ENCODE measurements at places on chromosomes 16 and 17.

- no peak for DNase-seq
These were observed 2.7 kb upstream of the SEPTIN12 start for GRCh38 chr16:4790871-4791270.

GRCh38 chr17:35041390-35041789 lies 22.1 kb downstream of the RFFL start:
- DNase-seq = no peak

DNA sequence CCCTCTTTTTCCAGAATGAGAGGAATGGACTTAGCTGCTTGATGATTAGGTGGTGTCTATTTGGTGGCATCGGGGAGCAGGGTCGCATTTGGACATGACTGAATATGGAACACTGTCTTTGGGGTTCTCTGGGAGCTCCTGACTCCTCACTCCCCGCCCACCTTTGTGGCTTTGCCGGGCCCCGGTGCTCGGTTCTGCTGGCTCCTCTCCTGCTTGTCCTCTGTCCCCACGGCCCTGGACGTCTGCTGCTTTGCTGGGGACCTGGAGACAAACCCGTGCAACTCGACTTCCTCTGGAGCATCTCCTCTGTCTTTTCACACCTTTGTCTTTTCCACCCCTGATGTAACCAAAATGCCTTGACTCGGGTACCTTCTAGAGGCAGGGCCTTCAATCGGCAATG lies 135.7 kb downstream of the IRX3 start:
- DNase-seq = no peak

DNA sequence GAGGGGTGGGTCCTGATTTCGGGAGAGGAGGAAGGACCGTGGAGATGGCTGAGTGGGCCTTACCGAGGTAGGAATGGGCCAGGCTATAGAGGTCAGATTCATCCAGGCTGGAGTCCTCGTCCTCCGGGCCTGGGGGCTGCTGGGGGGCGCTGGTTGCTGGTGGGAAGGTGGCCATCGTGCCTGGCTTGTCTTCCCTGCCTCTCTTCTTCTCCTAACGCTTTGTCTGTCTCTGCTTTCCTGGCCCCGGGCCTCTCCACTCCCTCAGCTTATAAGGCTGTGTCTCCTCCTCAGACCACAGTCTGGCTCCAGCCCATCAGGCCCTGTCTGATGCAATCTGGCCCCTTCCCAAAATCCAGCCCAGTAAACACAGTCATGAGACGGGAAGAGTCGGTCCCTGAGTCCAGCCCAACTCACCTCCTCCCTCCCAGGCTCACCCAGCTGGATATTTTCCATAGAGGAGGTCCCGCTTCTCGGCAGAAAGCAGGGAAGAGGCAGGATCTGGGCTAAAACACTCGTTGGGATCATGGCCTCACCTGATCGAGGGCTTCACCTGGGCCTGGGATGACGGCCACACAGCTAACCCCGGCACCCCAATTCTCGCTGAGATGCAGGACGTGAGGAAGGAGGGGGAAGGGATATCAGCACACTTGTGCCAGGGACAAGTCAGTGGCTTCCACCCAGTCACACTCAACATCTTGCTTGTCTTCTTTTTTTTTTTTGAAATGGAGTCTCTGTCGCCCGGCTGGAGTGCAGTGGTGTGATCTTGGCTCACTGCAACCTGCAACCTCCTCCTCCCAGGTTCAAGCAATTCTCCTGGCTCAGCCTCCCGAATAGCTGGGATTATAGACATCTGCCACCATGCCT lies at the start of gene NUPR1:
Gene NUPR1, minus strand, starts transcription at position 242 of the 864 bp plus-strand sequence. Its CDS starts 67 bp downstream, at position 175.
- DNase-seq = peak; percentile 99

- peak; percentile 67 for DNase-seq
These were observed 47.8 kb downstream of the MARCHF10 start for GRCh38 chr17:62760059-62760944.

- DNase-seq = no peak
These were observed 7.5 kb downstream of the AXIN2 start for GRCh38 chr17:65553646-65554552.

DNA sequence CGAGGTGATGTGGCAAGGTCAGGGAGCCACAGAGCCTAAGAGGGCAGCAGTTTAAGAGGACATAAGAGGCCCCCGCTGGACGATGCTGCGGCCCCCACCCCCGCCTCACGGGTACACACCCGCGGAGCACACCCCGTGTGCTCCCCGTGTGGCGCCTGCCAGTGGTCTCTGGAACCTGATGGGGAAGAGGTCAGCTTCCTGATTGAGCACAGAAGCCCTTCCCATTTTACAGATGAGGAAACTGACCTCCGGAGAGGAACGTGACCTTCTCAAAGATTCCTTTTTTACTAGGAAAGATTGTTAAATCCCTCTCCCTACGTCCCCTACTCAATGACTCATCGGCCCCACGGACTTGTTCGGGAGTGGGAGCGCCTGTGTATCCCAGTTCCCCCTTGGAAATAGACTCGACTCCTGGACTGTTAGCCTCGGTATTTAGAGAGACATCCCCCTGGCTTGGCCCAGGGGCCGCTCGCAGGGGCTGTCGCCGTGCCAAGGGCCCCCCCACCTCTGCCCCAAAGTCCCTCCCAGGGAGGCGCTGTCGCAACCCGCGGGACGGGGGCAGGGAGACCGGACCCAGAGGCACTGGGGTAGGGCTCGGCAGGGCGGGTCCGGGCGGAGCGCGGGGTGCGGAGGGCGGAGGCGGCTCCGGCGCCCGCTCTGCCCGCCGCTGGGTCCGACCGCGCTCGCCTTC lies at the start of gene ABCC3:
Gene ABCC3, plus strand, starts transcription at position 658 of the 691 bp plus-strand sequence. CDS start 56 bp downstream, outside the sequence.
- DNase-seq = peak; percentile 70

DNA sequence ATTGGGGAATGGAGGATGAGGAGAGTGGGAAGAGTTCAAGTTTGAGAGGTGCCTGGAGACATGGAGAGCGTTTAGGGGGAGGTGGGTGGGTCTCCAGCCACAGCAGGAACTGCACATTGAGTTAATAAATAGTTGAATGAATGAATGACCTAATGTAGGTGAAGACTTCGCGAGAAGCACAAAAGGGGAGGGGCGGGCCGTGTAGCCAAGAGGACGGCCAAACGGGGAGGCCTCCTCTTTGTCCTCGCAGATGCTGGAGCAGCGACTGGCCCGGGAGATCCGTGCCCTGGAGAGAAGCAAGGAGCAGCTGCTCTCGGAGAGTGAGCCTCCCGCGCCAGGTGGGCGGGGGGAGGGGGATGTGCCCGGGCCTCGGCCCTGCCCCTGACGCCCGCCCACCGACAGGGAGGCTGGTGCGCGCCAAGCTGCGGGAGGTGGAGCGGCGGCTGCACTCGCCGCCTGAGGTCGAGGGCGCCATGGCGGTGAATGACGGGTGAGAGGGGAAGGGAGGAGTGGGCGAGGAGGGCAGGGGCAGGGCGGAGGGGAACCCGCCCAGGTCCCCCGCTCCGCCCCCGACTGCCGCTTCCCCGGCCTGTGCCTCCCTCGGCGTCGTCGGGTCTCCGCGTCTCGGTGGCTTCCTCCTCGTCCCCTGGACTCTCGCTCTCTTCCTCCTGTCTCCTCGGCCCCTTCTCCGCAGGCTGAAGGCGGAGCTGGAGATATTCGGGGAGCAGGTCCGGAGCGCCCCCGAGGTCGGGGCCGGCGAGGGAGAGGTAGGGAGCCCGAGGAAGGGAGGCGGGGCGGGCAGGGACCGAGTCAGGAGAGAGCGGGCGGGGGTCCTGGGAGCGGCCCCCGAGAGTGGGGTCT lies 12.9 kb downstream of the SYCE1L start:
- DNase-seq = peak; percentile 12

- no peak for DNase-seq
These were observed 1728.3 kb downstream of the TP53TG3F start for GRCh38 chr16:35187665-35188225.

DNA sequence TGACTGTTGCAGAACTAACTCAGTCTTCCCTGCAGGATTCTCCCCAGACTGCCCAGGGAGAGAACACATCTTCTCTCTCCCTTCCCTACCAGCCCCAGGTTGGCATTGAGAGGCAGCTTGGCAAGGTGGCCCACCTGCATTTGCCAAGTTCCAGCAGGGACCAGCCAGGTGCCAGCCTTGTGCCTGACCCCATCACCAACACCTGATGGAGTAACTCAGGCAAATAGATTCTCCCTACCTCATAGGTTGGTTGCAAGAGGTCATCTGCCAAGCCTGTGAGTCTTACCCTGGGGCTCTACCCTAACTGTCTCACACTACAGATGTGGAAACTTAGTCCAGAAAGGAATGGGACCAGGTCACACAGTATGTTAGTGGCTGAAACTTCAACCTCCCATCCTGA lies 20.4 kb downstream of the BEAN1 start:
- no peak for DNase-seq

- DNase-seq = no peak
These were observed 14.6 kb downstream of the USP22 start for GRCh38 chr17:21028192-21028591.

DNA sequence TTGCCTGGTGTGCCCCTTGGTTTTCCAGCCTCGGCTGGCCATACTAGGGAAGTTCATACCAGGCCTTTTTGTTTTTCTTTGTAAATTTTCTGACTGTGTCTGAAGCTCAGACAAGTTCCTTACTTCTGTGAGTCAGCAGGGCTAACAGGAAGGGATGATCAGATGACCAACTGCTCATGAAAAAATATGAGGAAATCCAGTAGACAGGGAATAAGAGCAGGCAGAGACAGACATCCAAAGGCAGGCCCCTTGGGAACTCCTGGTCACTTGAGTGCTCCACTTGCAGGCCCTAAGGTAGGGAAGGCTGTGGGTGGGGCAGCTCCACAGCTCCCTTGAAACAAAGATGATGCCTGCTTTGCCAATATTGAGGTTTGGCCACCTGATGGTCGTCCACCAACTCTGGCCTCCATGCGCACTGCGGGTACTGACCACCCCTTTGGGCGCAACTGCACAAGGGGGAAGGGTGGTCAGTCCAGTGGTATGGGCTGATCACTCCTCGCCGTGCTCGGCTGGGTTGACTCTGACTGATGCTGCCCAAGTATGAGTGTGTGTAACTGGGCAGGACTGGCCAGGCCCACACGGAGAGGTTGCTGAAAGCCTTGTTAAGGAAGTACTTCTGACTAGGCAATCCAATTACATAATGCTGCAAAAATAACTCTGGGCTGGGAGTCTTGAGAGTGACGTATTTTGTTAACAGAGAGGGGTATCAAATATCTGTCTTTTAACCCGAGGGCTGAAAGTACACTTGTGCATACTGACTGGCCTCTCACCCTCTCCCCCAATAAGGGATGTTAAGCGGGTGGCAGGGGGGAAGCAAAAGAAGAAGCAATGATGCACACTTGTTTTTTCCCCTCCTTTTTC lies 20.8 kb upstream of the ZFHX3 start:
- DNase-seq = peak; percentile 91

DNA sequence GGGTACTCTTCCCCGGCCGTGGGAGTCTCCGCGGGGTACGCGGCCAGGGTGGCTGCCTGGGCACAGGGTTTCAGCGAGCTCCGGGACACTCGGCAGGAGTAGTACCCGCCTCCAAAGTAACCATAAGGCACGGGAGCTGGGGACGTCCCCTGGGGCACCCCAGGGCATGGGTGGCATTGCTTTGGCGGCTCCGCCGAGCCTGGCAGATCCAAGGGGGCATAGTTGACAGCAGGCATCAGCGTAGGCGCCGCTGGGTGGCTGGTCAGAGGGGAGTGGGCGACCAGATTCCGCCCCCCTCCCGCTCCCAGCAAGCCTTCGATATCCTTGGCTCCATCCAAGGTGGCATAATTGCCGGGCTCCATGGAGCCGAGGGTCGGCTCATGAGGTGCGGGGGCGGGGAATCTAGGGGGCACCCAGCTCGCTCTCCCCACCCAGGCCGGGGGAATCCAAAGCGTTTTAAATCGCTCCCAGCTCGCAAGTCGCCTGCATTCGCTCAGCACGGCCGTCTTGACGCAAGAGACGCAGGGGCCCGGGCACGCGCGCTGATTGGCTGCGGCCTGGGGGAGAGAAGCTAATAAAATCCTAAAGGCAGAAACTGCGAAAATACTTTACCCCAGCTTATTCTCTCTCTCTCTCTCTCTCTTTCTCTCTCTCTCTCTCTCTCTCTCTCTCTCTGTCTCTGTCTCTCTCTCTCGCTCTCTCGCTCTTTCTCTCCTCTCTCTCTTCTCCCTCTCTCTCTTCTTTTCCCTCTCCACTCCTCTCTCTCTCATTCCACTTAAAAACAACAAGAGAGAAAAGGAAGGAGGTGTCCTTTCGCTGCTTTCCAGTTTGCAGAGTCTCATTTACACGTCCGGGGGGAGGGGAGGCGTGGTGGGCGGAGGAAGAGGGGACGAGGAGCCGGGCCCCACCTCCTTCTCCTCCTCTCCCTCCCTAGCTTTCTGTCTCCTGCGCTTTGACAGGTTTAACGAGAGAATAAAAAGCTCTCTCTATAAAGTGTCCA lies at the start of gene HOXB13:
Gene HOXB13, minus strand, starts transcription at position 519 of the 1,000 bp plus-strand sequence. Its CDS starts 157 bp downstream, at position 362.
- peak; percentile 92 for DNase-seq

DNA sequence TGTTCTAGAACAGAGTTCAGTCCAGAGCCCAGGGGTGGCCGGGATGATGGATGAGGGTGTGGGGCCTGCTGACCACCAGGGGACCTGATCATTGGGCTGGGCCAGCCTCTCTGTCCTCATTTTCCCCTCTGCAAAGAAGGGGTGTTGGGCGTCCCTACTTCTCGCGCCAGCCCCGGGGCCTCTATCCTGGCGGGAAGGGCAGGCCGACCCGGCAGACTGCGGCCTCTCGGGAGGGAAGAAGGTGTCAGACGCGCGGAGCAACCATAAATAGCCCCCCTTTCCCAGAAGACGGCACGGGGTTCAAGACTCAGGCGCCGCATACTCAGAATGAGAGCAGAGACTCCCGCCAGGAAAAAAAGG lies 2.0 kb upstream of the CACNA1G start:
- DNase-seq = no peak

DNA sequence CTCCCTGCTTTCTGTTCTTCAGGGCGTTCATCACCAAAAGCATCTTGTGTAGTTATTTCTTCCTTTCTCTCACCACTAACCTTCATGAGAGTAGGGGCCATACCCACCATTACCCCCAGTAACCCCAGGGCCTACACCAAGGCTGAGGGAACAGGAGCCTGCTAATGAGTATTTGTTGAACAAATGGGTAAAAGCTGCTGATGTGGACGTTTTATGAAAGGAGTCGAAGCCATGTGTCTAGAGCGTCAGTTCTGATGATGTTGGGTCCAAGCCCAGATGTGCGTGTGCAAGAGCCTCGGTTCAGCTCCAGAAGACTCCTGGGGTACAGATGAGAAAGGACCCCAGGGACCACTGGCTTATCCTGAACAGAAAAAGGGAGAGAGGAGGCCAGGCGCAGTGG lies 77.1 kb upstream of the TBC1D3K start:
- DNase-seq = no peak
